ENCODE measurements at places on chromosomes 13 and 19.

DNA sequence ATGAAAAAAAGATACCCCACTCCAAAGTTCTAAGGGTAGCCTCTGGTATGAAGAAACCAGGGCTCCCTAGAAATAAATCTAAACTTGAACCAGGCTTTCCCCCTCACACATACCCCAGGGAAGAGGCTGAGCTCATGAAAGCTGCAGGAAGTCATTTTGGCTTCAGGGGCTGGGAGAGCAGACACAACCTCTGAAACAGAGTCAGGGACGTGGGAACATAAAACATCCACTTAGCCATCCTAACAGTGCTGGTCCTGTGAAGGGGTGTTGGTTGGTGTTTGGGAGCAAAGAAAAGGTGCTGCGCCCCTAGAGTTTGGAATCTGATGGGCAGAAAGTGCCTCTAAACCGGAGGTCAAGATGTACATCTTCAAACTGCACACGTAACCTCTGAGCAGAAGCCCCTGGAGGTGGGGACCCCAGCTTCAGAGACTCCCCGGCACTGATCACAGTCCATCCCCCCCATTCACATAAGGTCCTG is 15.8 kb downstream of the RAB3D start:
- DNase-seq, result no peak

- DNase-seq, result no peak
Observed at GRCh38 chr13:103557878-103558277, 491.7 kb upstream of the SLC10A2 start.

DNA sequence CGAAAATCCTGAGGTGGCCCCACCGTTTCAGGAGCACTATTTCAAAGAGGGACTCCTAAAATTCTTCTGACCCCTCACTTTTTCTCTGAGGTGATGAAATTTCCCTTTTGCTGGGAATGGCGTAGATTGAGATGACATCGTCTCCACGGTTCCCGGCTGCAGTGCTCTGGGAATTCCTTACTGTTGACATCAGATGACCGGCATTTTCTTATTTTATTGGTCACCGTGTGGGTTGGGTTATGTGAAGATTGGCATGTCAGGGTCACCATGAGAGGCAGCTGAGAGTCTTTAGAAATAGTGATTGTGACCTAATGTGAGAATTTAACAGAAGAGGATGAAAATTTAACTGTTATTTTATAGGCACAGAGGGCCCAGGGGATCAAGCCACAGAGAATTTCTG is 356.7 kb downstream of the FGF9 start:
- DNase-seq, result no peak

- DNase-seq, result no peak
Observed at GRCh38 chr13:32178763-32179162, 136.4 kb downstream of the ZAR1L start.

DNA sequence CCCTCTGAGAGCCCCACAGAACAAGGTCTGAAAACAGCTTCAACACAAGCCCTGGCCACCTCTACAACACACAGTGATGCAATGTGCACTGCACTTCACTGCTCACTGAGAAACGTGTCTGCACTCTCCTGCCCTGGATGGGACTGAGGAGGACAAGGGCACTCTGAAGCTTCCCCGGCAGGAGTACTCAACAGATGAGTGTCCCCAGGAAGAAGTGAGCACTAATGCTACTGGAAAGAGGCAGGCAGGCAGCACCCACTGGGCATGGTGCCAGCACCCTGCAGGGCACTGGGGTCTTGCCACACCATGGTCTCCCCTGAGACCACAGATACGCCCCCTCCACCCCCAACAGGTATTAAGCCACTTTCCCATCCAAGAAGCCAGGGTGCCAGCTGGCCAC is 17.7 kb upstream of the SLC35E1 start:
- DNase-seq, result no peak

GRCh38 chr13:94713561-94714182 is 1.3 kb upstream of the SOX21 start:
- no peak for DNase-seq

GRCh38 chr13:81493144-81493543 is 1152.2 kb upstream of the SPRY2 start:
- DNase-seq, result no peak

GRCh38 chr19:19040417-19040816 is 7.0 kb downstream of the ARMC6 start:
- no peak for DNase-seq

GRCh38 chr19:8262431-8262830 is 45.7 kb downstream of the CD320 start:
- no peak for DNase-seq

GRCh38 chr13:102401766-102402165 is at the start of gene FGF14:
Gene FGF14, minus strand, starts transcription at chr13:102402048.
- no peak for DNase-seq

GRCh38 chr13:60583196-60583888 is 186.3 kb downstream of the TDRD3 start:
- no peak for DNase-seq

GRCh38 chr13:42981853-42982252 is 10.2 kb downstream of the EPSTI1 start:
- no peak for DNase-seq

DNA sequence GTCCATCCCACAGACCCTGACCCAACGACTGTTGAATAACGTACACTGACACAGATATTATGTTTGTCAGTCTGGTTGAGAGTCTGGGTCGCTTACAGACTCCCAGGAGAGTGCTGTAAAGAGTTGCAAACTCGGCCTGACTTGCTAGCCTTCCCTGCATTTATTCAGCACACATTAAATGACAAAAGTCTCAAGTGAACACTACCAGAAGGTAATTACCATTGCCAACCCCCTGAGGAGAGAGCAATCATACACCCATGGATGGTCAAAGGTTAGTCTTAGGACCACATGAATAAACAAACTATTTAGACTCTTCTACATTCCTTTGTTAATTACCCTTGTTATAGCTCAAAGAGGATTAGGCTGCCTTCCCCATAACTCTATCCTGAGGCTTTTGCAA is 1048.6 kb downstream of the PCDH17 start:
- DNase-seq, result no peak

DNA sequence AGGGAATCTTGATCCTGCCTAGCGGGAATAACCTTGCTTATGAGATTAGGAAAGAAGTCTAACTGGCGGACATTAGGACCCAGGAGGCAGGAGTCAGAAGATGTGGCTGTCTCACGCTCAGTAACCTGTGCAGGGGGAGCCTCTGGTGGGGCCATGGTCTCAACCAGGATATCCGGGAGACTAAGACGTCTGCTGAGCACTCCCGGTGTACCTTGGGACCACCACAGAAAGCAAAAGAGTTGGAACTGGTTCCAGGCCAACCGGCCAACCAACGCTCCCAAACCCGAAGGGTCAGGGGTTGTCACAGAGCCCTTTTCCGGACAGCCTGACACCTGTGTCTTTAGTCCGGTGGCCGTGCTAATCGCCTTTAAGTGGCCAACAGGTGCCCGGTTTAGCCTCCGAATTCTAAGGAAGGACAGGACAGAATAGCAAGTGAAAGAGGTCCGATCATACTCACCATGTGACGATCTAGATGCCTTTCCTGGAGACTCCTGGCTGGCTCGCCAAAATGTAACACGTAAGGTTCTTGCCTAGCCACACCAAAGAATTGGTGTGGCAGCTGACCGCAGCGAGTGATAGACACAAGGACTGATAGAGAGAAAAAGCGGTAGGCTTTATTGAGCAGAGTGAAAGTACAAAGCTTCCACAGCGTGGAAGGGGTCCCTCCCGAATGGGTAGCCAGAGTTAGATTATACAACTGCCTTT is 103.9 kb upstream of the DIAPH3 start:
- no peak for DNase-seq

DNA sequence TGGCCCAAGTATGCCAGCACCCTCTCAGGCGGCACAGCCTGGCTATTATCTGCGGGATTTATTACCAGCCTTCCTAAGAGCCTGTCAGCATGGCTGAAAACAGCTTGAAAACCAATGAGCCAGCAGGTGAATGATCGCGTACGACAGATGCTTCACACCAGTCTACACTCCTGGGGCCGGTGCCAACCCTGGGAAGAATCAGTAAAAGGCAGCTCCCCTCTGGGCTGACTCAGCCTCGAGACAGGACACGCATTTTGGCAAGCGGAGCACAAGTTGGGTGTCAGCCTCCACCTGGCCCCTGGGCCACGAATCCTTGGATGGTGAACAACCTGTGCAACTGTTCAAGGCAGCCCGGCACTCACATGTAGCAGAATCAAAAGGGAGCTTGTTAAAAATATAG is 15.6 kb downstream of the EMP3 start:
- DNase-seq, result no peak

DNA sequence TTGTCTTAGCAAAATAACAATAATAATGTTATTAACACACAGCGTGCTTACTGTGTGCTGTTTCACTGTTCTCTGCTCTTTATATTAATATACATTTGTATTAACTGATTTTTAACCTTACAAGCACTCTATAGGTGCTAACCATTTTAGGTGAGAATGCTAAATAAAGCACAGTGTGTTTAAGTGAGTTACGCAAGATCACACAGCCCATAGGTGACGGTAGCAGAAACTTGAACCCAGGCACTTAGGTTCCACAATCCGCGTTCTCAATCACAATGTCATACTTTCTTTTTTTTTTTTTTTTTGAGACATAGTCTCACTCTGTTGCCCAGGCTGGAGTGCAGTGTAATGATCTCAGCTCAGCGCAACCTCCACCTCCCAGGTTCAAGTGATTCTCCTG is 5.8 kb downstream of the ZNF30 start:
- DNase-seq, result no peak

- no peak for DNase-seq
Observed at GRCh38 chr19:7883105-7883504, 5.2 kb upstream of the LRRC8E start.

DNA sequence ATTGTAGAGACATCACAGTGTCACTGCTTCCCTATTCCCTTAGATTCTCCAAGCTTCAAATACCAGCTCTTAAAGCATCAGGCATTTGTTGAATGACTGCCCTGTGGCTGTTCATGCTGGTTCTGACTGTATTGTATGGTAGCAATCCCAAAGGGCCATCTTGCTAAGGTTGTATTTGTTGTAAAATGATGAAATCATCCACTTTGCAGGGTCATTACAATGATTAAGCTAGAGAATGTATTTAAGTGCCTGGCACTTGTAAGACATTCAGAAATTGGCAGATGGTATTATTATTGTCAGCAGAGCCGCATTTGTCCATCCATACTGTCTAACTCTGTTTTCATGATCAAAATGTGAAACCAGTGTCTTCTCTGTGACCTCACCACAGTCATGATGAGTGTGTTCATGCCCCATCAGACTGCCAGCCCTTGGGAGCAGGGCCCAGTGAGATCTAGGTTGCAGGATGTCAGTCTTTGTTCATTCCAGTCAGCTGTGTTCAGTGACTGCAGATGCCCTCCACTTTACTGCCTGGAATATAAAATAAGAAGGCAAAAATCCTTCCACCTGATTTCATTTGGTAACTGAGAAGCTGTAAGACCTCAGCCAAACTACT is 86.1 kb downstream of the DHRS12 start:
- DNase-seq, result no peak

DNA sequence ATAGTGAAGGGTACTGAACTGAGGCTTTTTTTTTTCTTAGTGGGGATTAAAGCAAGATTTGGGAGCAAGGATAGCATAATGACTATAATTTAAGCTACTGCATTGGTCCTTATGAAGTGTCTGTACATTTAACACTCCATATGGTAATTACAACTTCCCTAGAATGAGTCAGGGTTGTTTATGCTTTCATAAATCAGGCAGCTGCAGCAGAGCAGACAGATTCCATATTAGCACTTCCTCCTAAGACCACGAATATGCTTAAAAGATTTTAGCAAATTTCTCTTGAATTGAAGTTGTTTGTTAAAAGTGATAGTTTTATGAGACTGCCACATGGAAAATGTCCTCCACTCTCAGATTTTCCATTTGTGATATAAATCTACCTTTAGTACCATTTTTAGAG is 401.1 kb upstream of the SPRY2 start:
- no peak for DNase-seq

DNA sequence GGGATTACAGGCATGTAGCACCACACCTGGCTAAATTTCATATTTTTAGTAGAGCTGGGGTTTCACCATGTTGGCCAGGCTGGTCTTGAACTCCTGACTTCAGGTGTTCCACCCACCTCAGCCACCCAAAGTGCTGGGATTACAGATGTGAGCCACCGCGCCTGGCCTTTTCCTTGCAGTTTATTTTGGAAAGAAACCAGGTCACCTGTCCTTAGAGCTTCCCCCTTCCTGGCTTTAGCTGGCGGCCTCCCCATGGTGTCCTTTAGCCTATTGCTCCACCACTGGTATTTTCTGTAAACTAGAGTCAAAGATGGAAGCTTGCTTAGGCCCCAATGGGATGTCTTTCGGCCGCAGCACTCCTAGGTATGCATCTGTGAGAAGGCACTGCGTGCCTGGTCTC is 91.2 kb downstream of the DPF1 start:
- no peak for DNase-seq

DNA sequence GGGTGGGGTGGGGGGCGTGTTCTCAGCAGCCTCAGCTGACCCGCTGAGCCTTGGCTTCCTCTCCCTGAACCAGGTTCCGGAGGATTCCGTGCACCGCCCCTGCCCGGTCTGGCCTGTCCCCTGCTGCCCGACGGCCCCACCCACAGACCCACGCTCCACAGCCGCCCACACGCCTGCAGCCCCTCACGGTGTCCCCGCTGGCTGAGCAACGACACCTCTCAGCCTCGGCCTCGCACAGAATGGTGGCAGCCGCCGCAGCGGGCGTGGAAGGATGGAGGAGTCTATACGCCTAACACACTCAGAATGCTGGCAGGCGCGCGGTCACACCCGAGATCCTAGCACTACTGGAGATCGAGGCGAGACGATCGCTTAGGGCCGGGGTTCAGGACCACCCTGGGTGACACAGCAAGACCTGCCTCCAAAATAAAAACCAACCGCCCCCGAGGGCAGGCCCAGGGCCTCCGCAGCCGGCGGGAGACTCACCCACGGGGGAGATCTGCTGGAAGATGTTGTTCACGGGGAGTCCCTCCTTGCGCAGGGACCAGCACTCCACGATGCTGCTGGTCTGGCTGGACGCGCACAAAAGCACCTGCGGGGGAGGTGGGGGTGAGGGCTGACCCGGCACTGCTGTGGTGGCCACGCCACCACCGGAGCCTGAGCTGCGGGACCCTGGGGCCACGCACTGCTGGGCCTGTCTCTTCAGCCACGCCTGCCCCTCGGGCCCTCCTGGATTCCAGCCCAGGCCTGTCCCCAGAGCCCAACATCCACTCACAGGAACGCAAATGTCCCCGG is 8.4 kb downstream of the MED16 start:
- DNase-seq, result no peak

DNA sequence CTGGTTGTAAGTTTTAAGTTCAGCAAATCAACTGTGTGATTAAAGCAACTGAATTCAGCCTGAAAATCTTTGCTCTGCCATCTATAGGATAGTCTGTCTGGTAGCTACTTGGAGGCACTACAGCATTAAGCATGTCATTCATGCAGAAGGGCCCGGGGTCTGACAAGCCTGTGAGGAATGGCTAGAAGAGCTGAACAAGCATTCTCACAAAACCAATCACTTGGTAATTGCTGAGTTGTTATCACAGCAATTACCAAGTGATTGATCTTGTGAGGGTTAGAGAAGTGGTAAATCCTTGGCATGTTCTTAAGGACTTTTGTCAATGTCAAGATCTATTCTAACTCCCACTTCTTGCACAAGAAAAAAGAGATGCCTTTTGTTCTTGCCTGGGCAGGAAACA is 356.1 kb downstream of the FGF14 start:
- DNase-seq, result no peak

GRCh38 chr19:51324167-51324481 is 12.7 kb downstream of the IGLON5 start:
- no peak for DNase-seq

GRCh38 chr13:49679246-49679645 is 12.0 kb downstream of the EBPL start:
- DNase-seq, result no peak
